SW 1271 (cell line): ENCODE measurements at places on chromosomes 12 and 14.

DNA sequence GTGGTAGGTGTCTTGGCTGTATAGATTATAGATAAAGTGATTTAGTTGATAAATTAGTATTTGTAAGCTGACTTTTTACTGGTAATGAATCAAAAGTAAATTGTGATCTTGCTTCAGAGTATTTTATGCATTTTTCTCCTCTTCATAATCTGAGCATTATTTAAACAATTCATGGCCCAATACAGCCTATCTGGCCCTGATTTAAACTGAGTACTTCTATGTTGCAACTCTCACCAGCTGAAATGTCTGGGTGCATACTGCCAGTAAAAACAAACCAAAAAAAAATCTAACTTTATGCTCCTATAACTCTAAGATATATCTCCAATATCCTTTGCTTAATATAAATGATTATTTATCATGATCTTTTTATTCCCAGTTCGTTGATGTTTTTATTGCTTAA is 86.6 kb downstream of the MIA2 start:
- DNase-seq: no peak

DNA sequence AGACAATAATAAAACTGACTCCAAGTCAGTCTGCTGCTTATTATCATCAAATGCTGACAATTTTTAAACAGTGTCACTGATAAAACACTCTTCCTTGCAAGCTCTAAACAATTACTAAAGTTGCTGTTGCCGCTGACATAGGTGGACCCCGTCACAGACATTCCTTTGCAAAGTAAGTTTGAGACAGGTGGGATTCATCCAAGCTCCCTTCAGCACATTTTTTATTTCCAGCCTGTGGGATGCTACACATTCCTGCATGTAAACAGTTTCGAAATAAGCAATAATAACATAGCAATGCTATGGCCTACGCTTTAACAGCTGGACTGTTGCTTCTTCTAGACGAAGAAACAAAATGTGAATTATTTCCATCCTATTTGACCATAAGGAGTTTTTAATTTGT is 85.4 kb upstream of the HIF1A start:
- DNase-seq: no peak

- DNase-seq: no peak
Measured at GRCh38 chr12:117035287-117035686, 63.9 kb downstream of the TESC start.

GRCh38 chr12:130576371-130576816 is 139.7 kb downstream of the RIMBP2 start:
- no peak for DNase-seq

DNA sequence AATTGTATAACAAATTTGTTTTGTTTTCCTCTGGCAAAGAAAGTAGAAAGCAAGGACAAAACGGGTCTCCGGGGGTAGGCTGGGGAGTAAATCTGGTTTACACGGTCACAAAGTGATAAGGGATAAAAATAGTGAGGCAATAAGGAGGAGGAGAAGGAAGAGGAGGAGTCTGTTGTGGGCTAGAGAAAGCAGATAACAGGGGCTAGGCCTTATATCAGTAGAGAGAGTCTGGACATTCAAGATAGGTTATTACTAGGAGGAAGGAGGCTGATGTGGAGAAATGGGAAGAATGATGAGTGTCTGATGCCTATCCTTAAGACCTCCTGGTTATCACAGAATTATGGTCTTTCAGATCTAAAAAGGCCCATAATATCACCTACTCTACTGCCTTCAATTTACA is 83.2 kb upstream of the SSTR1 start:
- no peak for DNase-seq

- no peak for DNase-seq
Measured at GRCh38 chr14:33946679-33947476, 4.0 kb downstream of the EGLN3 start.

DNA sequence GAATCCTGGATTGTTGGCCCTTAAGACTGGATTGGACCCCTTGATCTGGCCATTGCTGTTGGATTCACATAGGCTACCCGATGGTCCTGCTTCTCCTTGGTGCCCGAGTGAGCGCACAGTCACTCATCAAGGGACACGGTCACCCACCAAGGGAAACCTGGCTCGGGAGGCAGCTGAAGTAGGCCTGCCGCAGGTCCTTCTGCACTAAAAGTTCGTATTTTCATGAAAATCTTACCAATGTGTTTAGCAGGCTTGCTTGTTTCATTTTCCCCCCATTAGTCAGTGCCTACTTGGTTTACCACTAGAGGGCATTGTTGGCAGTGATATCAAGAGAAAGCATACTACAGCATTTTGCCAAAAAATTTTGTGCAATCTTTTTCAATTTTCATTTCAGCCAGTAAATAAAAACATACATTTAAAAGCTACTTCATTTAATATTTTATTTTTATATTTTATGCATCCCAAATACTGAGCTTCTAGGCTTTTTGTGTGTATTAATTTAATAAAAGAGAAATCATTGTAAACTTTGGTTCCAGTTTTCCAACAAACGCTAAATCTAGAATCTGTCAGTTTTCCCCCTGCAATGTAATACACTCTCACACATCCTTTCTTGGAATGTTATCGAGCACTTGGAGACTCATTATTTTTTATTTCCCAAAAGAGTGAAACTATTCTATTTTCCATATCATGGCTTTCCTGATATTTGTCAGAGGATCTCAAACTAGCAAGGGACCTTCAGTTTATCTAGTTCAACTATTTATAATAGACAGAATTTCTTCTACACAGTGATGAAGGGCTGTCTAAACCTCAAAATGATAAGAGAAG is 116.7 kb downstream of the LMNTD1 start:
- DNase-seq: no peak

GRCh38 chr14:65686761-65687160 is 274.2 kb downstream of the FUT8 start:
- no peak for DNase-seq

- no peak for DNase-seq
Measured at GRCh38 chr14:53564870-53565269, 391.8 kb downstream of the BMP4 start.

DNA sequence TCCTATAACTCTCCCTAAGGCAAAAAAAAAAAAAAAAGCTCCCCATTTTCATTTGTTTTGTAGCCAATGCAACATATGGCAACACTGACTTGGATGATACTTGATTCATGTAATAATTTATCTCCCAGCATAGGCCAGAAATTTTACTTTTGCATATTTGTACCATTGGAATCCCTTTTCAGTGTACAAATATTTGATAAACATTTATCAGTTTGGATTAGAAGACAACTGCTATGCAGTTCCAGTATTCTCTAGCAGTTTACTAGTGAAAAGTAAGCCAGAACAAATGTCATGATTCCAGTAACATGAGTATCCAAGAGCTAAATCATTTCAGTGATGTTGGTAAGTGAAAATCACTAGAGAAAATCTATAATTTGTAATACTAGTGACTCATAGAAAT is 392.3 kb downstream of the CCER1 start:
- DNase-seq: no peak

GRCh38 chr12:6364044-6364374 is 11.4 kb downstream of the SCNN1A start:
- no peak for DNase-seq

GRCh38 chr12:67572492-67572891 is 76.1 kb upstream of the DYRK2 start:
- DNase-seq: no peak

- DNase-seq: no peak
Measured at GRCh38 chr12:108338915-108339657, at the start of gene CMKLR1. TSS of gene CMKLR1 (minus strand) at chr12:108339311. CDS start at chr12:108293591, 45,720 bp downstream.

GRCh38 chr14:60514378-60514740 is 5.4 kb downstream of the SIX6 start:
- no peak for DNase-seq

GRCh38 chr12:89774645-89775044 is 66.0 kb upstream of the ATP2B1 start:
- no peak for DNase-seq

- DNase-seq: no peak
Measured at GRCh38 chr12:111488271-111488670, 82.5 kb downstream of the SH2B3 start.

DNA sequence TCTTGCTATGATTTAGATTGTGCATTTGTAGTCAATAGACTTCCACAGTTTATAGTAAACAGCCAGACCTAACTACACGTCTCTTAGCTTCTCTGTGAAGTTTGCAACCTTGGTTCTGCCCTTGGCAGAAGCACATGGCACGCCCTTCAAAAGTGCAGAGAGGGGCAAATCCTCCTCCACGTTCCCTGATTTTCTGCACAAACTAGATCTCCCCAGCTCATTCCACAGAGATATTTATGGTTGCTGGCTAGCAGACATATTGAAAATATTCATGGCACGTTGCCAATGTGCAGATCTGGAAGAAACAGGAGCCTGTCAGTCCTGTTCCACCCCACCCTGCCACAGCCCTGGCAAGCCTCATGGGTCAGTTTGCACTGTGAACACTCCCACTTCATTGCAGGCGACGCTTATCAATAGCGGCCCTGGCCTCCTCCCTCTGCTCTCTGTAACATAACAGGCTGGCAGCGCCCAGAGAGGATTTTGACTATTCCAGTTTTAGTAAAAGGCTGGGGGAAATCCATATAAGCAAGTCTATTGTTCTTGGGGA is 6.5 kb upstream of the LGALS3 start:
- no peak for DNase-seq

DNA sequence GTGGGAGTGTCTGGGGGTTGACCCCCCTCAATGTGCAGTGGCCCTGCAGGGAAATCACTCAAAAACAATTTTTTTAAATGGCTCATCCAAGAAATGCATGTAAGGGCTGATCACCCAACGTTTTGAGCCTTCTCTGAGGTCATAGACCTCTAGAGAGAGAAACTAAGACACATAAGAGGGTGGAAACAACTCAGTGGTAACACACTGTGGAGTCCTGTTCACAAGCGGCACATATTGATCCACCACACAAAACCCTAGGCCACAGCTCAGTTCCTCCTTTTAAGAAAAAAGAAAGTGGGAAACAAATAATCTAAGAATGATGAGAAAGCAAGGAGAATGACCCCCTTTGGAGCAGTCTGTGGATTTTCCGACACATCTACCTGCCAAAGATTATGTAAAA is 83.0 kb upstream of the METAP2 start:
- no peak for DNase-seq

DNA sequence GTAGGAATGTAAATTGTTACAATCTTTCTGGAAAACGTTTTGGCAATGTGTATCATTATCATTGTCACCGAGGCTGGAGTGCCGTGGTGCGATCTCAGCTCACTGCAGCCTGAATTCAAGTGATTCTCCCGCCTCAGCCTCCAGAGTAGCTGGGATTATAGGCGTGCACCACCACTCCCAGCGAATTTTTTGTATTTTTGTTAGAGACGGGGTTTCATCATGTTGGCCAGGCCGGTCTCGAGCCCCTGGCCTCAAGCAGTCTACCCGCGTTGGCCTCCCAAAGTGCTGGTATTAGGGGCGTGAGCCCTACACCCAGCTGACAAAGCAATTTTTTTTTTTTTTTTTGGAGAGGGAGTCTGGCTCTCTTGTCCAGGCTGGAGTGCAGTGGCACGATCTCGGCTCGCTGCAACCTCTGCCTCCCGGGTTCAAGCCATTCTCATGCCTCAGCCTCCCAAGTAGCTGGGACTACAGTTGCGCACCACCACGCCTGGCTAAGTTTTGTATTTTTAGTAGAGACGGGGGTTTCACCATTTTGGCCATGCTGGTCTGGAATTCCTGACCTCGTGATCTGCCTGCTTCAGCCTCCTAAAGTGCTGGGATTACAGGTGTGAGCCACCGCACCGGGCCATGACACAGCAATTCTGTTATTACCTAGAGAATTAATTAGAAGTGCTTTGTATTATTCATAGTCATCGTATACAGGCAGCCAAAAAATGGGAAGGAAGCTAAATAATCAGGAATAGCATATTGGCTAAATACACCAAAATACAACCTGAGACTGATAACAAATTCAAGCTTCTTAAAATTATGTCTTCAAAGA is 1.2 kb downstream of the ACTR6 start:
- DNase-seq: no peak

DNA sequence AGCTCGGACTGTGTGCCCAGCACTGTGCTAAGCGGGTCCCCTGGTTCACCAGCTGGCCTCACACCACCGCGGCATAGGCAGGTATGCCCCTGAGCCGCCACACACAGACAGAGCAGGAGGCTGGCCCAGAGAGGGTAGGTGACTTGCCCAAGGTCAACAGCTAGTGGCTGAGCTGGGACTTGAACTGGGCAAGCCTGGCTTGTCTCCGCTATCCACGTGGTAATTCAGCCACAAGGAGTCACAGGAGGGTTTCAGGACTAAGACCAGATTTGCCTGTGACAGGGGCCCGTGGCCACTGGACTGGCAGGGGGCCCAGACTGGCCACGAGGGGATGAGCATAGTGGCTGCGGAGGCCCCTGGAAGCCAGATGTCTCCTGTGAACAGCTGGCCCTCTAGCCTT is 47.7 kb downstream of the NCOR2 start:
- no peak for DNase-seq

GRCh38 chr14:41482861-41483260 is 123.8 kb upstream of the LRFN5 start:
- DNase-seq: no peak

GRCh38 chr12:79921786-79922185 is 13.1 kb downstream of the PPP1R12A start:
- DNase-seq: no peak

DNA sequence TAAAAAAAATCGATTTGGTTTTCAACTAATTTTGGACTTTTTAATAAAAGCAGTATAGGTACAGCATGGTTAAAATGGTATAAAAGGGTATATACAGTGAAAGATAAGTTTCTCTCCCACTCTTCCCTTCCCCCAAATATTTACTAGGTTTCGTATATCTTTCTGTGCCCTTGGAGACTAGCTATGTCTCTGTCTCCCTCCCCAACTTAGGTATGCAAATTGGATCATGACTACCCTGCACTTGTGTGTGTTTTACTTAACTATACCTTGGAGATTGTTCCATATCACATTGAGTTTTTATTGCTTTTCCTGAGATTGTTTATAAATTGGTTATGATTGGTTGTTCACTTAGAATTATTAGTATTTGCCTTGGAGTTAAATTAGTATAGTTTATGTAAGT is 19.4 kb downstream of the AEBP2 start:
- DNase-seq: no peak

- DNase-seq: no peak
Measured at GRCh38 chr14:87626266-87626665, 366.7 kb downstream of the GALC start.

GRCh38 chr14:77314043-77314442 is 6.6 kb downstream of the POMT2 start:
- peak; percentile 36 for DNase-seq

- DNase-seq: no peak
Measured at GRCh38 chr12:104604995-104605675, 148.4 kb downstream of the CHST11 start.

DNA sequence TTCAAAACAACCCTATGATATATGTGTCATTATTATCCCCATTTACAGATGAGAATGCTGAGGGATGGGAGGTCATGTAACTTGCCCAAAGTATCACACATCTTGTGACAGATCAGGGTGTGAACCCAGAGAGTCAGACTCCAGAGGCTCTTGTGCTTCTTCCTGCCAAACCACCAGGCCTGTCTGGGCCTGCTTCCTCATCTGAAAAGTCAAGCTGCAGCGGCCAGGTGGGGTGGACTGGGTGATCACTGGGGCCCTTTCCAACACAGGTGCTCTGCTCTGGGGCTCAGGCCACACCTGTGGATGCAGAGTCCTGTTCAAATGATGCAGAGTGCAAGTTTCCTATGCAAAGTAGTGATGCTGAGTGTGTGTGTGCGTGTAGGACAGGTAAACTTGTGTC is 26.7 kb downstream of the TSPAN11 start:
- DNase-seq: no peak

- DNase-seq: no peak
Measured at GRCh38 chr12:62731055-62731820, 203.7 kb downstream of the PPM1H start.
